Smooth muscle cell of the umbilical artery (primary cell): ENCODE measurements at places on chromosomes 16 and 17. TPM values are rescaled to one million over a fixed set of nuclear protein-coding genes. Genes with fewer than 3 reads are reported as not detected.

The DHODH gene
- 2.7 and 5.3 TPM in 2 replicates for total RNA-seq

The KRT31 gene
- not detected in 2 replicates for total RNA-seq

The RNF227 gene
- total RNA-seq = 5.1 and 9.2 TPM in 2 replicates

The STX1B gene
- total RNA-seq = 0.59 and 2.8 TPM in 2 replicates
